Activated CD4-positive, alpha-beta T cell treated with anti-CD3 and anti-CD28 coated beads for 36 hours (primary cell): ENCODE measurements at places on chromosomes 7 and 10. TPM values are rescaled to one million over a fixed set of nuclear protein-coding genes. Genes with fewer than 3 reads are reported as not detected.

The ZNF365 gene
- total RNA-seq, result 0.32 TPM

The LRGUK gene
- 0.14 TPM for total RNA-seq

The MUC3A gene
- not detected for total RNA-seq

The TRIM74 gene
- 0.40 TPM for total RNA-seq

The TMEM236 gene
- total RNA-seq, result 0.02 TPM

The FAM25A gene
- not detected for total RNA-seq

The AKR1C4 gene
- total RNA-seq, result not detected

DNA sequence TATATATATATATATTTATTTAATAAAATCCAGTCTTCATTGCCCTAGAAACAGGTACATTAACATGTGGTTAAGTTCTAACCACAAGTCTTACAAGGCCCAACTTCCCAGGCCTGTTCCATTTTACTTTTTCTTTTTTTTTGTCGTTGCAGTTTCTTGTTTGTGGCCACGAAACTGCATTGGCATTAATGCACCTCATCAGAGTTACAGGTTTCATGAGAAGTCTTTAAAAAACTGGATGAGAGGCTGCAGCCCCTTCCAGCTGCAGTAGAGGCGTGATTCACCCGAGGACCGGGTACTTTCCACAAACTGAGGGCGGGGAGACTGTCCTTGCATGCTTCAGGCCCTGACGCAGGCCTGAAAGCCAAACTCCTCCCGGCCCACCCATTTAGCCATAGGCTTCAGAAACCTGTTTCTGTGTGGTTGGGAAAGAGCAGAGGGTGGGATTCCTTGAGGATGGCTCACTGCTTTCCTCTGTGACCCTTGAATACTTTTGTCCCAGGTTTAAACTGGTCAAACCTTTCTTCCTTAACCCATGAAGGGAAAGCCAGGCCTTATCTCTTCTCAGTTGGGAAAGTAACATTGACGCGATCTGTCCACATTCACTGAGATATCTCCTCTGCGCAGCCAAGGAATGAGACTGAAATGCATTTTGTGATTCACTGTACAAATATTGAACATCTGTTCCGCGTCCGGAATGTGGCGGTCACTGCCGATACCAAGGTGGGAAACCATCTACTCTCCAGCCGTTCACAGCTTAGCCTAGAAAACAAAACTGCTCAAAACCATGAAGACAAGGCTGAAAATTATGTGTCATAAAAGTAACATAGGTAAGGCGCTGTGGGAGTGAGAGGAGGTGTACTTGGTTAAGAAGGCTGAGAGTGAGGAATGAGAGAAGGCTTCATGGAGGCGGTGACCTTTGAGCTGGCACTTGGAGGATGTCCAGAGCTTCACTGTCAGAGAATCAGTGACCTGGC, 311.7 kb downstream of the GATA3 start:
- no peaks in the 10 kb centered on the region for H3K27me3 ChIP-seq
- no peaks in the 10 kb centered on the region for H3K36me3 ChIP-seq
- H3K4me1 ChIP-seq, result peaks cover 46% of the 10 kb centered on the region
- DNase-seq, result peak; percentile 73
- no peak overlapping the region for H3K4me3 ChIP-seq

DNA sequence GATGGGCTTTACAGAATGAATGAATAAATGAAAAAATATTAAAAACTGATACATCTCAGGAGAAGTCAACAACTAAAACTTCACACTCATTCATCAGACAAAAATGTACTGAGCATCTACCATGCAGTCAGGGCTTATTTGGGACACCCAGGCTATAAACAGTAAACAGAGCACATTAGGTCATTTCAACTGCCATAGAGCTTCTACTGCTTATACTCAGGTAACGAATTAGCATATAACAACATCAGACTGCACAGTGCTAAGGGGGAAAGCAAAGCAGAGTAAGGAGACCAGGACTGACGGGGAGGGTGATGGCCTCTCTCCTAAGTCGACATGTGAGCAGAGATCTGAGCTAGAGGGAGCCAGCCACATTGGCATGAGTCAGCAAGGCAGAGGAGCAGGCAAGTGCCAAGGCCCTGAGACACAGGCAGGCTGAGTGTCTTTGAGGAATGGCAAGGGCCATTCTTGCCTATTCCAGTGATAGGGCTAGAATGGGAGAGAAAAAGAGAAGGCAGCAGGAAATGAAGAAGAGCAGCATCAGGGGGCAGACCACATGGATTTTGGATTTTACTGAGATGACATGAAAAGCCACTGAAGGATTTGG, 528.9 kb downstream of the PARD3 start:
- no peak for DNase-seq
- H3K27ac ChIP-seq, result no peak overlapping the region
- H3K27me3 ChIP-seq, result peaks cover 16% of the 10 kb centered on the region
- H3K4me1 ChIP-seq, result peaks cover 13% of the 10 kb centered on the region
- no peak overlapping the region for H3K4me3 ChIP-seq
- no peaks in the 10 kb centered on the region for H3K36me3 ChIP-seq

DNA sequence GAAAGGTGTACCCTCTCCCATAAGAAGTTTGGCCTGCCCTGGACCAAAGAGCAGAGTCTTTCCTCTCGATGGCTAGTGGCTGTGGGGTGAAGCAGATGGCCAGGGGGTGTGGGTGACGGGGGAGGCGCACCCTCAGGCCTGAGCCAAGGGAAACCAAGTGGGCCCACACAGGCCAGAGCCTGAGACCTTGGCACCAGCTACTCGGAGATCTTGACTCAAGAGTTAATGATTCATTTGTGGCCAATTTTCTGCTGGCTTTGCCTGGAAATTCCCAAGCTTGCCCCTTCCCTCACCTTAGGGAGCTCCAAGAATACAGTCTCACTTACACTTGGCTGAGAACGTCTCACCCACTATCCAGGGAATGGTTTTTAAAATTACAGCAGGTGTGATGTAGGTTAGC, 42.7 kb downstream of the ZMIZ1 start:
- no peaks in the 10 kb centered on the region for H3K36me3 ChIP-seq
- no peaks in the 10 kb centered on the region for H3K27me3 ChIP-seq
- H3K27ac ChIP-seq, result no peak overlapping the region
- DNase-seq, result no peak

- H3K4me3 ChIP-seq, result no peak overlapping the region
- no peaks in the 10 kb centered on the region for H3K4me1 ChIP-seq
- H3K27ac ChIP-seq, result no peak overlapping the region
- peaks cover 22% of the 10 kb centered on the region for H3K27me3 ChIP-seq
Measured at GRCh38 chr10:120075349-120075748, 182.8 kb downstream of the SEC23IP start.

- peaks cover 37% of the 10 kb centered on the region for H3K4me1 ChIP-seq
- no peaks in the 10 kb centered on the region for H3K27me3 ChIP-seq
- H3K4me3 ChIP-seq, result peak overlapping the region; percentile 94
- peak overlapping the region; percentile 97 for H3K27ac ChIP-seq
- no peak for DNase-seq
Measured at GRCh38 chr10:92593619-92594588, 974 bp downstream of the KIF11 start.

DNA sequence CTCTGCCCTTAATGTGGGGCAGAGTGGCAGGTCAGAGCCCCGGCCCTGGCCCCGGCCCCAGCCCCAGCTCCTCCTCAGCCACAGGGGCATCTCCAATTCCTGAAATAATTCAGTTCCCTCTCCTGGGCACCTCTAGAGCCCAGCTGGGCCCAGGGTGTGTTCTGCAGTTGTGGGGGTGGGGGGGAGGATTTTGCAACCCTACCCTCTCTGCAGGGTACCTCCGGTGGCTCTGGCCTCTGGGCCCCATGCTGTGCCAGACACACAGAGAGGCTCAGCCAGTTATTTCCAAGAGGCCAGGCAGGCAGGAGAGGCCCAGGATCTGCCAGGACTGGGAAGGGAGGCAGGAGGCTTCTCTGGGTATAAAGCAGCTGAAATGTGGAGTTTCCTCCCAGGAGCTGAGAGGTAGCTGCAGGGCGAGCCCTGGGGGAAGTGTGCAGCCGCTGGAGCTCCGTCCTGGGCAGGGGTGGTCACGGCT, 47.9 kb downstream of the PWWP2B start:
- no peaks in the 10 kb centered on the region for H3K36me3 ChIP-seq
- peaks cover 31% of the 10 kb centered on the region for H3K4me1 ChIP-seq
- H3K27ac ChIP-seq, result peak overlapping the region; percentile 55
- DNase-seq, result no peak

DNA sequence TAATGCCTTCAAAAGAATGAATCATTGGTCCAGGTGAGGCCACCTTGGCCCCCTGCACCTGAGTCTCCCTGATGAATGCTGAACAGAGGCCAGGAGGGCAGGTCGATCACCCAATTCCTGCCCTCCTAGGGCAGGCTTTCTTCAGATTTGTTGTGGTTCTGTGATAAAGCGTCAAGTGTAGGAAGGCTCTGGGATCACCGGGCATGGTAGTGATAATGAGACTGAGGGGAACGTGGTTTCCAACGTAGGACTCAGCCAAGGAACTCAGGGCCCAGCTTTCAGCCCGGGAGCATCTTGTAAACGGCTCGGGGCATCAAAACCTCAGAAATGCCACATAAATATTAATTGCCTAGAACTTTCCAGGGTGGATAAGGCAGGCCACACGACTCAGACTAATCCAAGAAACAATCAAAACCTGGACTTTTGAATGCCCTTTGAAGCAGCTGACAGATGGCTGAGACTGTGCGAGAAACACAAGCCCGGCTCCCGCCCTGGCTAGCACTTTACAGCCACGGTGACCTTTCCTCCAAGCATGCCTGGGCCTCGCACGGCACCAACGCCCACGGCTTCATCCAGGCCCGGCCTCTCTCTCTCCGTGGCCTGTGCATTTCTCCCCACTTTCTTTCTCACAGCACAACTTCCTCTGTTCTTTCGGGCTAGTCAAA, 239.3 kb upstream of the GRB10 start:
- H3K27ac ChIP-seq, result no peak overlapping the region
- no peak for DNase-seq
- H3K27me3 ChIP-seq, result no peaks in the 10 kb centered on the region
- no peak overlapping the region for H3K4me3 ChIP-seq

- H3K27me3 ChIP-seq, result no peaks in the 10 kb centered on the region
- no peak overlapping the region for H3K4me3 ChIP-seq
- no peak overlapping the region for H3K27ac ChIP-seq
- no peaks in the 10 kb centered on the region for H3K36me3 ChIP-seq
- DNase-seq, result no peak
Measured at GRCh38 chr10:71643904-71644303, 75.7 kb downstream of the C10orf105 start.

GRCh38 chr10:71651928-71652327, 67.7 kb downstream of the C10orf105 start:
- H3K4me1 ChIP-seq, result no peaks in the 10 kb centered on the region
- no peak overlapping the region for H3K27ac ChIP-seq
- no peaks in the 10 kb centered on the region for H3K27me3 ChIP-seq
- no peak overlapping the region for H3K4me3 ChIP-seq
- no peak for DNase-seq
- H3K36me3 ChIP-seq, result no peaks in the 10 kb centered on the region

GRCh38 chr10:10613656-10614244, 403.9 kb upstream of the CELF2 start:
- H3K27me3 ChIP-seq, result peaks cover 9% of the 10 kb centered on the region
- H3K4me1 ChIP-seq, result no peaks in the 10 kb centered on the region
- no peak overlapping the region for H3K27ac ChIP-seq
- no peak overlapping the region for H3K4me3 ChIP-seq
- no peak for DNase-seq

GRCh38 chr7:155571581-155572345, 25.4 kb upstream of the CNPY1 start:
- H3K4me3 ChIP-seq, result no peak overlapping the region
- no peak for DNase-seq
- H3K27me3 ChIP-seq, result peaks cover 6% of the 10 kb centered on the region
- no peak overlapping the region for H3K27ac ChIP-seq

DNA sequence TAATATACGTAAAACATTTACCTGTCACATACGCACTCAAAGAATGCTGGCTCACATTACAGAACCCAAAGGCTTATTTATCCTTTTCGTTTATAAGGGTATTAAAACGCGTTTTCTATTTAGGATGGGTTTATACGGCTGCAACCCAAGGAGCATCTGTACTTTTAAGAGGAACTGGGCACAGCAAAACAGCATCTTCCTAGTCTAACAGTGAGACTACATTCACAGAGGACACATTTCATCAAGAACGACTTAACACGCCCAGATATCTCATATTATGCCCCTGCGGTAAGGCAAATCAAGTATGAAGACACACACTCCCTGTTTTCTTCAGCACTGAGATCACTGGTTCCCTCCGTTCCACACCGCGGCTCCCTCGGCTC, 533 bp upstream of the DMTF1 start:
- no peaks in the 10 kb centered on the region for H3K27me3 ChIP-seq
- H3K4me3 ChIP-seq, result peak overlapping the region; percentile 85
- peaks cover 20% of the 10 kb centered on the region for H3K36me3 ChIP-seq
- no peak for DNase-seq

GRCh38 chr7:139709485-139709884, 68.3 kb downstream of the HIPK2 start:
- H3K36me3 ChIP-seq, result peaks cover 16% of the 10 kb centered on the region
- H3K4me1 ChIP-seq, result peaks cover 4% of the 10 kb centered on the region
- no peak overlapping the region for H3K27ac ChIP-seq
- DNase-seq, result no peak

- no peak overlapping the region for H3K4me3 ChIP-seq
- H3K4me1 ChIP-seq, result peaks cover 38% of the 10 kb centered on the region
- no peak overlapping the region for H3K27ac ChIP-seq
- H3K36me3 ChIP-seq, result peaks cover 3% of the 10 kb centered on the region
Measured at GRCh38 chr10:50533296-50533695, 90.5 kb downstream of the SGMS1 start.

- no peak overlapping the region for H3K4me3 ChIP-seq
- peaks cover 15% of the 10 kb centered on the region for H3K4me1 ChIP-seq
- DNase-seq, result no peak
- no peak overlapping the region for H3K27ac ChIP-seq
Measured at GRCh38 chr10:71705582-71705981, 14.0 kb downstream of the C10orf105 start.

DNA sequence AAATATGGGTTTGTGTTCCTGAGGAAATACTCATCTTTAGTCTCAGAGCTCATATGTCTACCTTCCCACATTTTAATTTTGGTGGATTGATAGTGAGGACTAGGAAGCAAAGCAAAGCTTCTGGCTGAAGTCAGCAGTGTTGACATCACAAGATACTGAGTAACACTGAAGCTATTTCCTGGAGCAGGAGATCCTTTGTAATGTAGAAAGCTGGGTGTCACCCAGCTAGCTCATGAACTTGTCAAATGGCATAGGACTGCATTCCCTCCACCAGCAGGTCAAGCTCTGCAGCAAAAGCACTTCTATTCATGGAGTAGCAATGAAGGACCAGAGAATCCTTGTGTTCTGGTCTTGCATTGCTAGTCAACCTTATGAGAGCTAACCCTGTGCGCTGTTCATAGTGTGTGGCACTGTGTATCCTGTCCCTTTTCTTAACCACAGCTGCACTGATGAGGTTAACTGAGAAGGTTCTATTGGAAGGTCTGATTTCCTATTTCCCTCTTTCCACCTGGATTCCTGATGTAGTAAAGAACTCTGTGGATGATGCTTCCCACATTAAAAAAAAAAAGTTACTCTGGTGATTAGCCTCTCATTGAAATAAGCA, 94.8 kb upstream of the ZNF804B start:
- H3K4me3 ChIP-seq, result no peak overlapping the region
- H3K27ac ChIP-seq, result no peak overlapping the region
- no peaks in the 10 kb centered on the region for H3K36me3 ChIP-seq
- H3K4me1 ChIP-seq, result no peaks in the 10 kb centered on the region
